ENCODE measurements at places on chromosomes 3 and 15. TPM values are rescaled to one million over a fixed set of nuclear protein-coding genes. Genes with fewer than 3 reads are reported as not detected.

The ATP13A5 gene
- total RNA-seq: not detected

The LMAN1L gene
- total RNA-seq: not detected

The CFAP92 gene
- 0.42 TPM for total RNA-seq

The SKOR1 gene
- total RNA-seq: 0.05 TPM

The TNIK gene
- total RNA-seq: 0.46 TPM

The KLHDC8B gene
- total RNA-seq: 2.4 TPM

The SOX14 gene
- not detected for total RNA-seq

The ONECUT1 gene
- total RNA-seq: 1.1 TPM

The RETNLB gene
- total RNA-seq: not detected

The WWTR1 gene
- total RNA-seq: 48.2 TPM

The SIAH2 gene
- total RNA-seq: 23.0 TPM

The MYD88 gene
- 8.3 TPM for total RNA-seq

The PIERCE2 gene
- total RNA-seq: 38.2 TPM

The HRG gene
- not detected for total RNA-seq

The NANOGP8 gene
- total RNA-seq: not detected

The PEAK1 gene
- total RNA-seq: 2.9 TPM

The MORC1 gene
- total RNA-seq: not detected

The TFRC gene
- 183 TPM for total RNA-seq

The FAM174B gene
- 1.0 TPM for total RNA-seq

The CLDN16 gene
- total RNA-seq: 0.78 TPM

The C3orf49 gene
- 34.7 TPM for total RNA-seq

The ZNF774 gene
- total RNA-seq: 0.69 TPM

The SENP7 gene
- 12.3 TPM for total RNA-seq

The SLC30A4 gene
- 4.6 TPM for total RNA-seq

The TNFSF10 gene
- 0.12 TPM for total RNA-seq

The POLQ gene
- total RNA-seq: 4.0 TPM

The RAB8B gene
- total RNA-seq: 13.1 TPM
